ENCODE measurements at places on chromosomes 4 and X.

GRCh38 chr4:99437723-99438404, 2.7 kb upstream of the ADH7 start:
- DNase-seq, result no peak

DNA sequence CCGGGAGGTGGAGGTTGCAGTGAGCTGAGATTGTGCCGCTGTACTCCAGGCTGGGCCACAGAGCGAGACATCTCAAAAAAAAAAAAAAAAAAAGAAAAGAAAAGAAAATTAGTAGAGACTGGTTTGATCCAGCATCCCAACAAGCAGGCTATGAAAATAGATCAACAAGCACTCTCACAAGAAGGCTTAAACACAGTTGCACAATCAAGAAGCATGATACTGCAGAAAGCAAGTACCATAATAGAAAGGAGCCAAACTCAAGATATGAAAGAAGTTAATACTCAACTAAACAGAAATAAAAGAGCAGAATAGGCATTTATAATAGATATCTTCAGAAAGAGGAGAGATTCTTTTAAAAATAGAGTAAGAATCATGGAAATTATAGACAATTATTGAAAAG, 10.6 kb downstream of the TLR6 start:
- no peak for DNase-seq

GRCh38 chrX:139647597-139647996, 60.4 kb downstream of the MCF2 start:
- no peak for DNase-seq

GRCh38 chr4:1259966-1260365, 11.0 kb upstream of the CTBP1 start:
- no peak for DNase-seq

DNA sequence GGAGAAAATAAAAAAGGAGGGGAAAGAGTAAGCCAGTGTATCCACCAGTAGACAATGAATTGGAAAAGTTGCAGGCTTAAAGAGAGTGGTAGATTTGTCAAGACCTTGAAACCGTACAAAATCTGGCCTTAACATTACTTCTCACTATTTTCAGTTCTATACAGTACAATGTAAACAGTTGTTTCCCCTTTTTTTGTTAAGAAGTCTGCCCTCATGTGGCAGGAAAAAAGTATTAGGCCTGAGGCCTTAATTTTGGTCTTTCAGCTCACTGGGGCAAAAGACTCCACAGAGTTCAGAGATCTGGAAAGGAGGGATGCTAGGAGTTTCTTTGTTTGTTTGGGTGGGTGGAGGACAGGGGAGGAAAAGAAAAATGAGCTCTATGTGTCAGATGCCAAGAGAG, 92.8 kb upstream of the CCDC160 start:
- DNase-seq, result no peak

DNA sequence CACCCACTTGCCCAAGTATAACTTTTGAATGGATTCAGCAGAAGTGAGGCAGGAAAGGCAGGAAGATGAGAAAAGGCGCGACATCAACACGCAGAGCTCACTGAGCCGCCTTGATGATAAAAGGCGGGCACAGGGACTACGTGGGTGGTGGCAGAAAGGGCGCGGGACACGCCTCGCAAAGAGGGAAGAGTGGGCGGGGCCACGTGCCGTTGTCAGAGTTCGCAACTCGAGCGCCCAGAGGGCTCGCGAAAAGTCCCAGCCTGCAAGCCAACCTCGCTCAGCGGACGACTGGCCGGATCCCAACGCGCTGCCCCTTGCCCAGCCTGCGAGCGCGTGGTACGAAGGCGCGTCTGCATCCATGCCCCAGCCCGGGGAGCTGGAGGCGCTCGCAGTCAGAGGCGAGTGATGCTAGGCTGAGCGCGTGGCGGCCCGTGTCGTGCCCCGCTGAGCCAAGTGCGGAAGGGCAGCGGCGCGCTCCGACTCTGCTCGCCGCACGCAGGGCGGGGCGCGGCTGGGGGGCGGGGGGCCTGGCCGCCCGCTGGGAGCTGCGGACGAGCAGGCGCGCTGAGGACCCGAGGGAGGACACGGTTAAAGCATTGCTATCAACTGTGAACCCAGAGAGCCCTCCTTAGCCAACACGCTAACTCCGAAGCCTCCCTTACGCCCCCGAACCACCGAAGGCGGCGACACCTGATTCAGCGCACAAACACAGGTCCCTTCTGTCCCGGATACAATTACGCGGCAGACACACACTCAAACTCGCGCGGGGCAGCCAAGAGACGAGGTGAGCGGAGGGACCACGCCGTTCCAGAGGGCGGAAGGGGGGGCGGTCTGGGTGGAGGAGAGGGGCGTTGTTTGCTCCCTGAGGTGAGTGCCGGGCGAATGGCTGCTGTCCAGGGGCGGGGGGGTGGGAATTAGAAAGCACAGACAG, at the start of gene UGT8:
Gene UGT8 (plus strand): TSS at position 617 of the 931 bp plus-strand sequence. CDS start 24,074 bp downstream, outside the sequence.
- DNase-seq, result no peak

DNA sequence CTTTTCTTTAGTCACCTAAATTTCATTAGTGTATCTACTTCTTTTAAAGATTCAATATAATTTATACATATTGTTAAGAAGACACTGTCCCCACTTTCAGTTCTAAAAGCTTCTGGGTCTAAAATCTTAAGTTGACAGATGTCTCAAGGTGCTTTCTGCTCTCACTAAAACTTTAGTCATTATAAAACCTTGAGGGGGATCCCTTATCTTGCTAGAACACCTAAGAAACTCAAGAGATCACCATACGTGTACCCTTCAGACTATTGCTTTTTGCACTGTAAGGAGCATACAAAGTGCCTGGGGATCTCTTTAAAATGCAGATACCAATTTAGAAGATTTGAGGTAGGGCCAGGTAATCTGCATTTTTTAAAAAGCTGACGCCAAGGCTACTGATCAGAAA, 30.1 kb downstream of the CYBB start:
- DNase-seq, result no peak

- DNase-seq, result no peak
Measured at GRCh38 chr4:3858046-3858730, 92.0 kb downstream of the ADRA2C start.

DNA sequence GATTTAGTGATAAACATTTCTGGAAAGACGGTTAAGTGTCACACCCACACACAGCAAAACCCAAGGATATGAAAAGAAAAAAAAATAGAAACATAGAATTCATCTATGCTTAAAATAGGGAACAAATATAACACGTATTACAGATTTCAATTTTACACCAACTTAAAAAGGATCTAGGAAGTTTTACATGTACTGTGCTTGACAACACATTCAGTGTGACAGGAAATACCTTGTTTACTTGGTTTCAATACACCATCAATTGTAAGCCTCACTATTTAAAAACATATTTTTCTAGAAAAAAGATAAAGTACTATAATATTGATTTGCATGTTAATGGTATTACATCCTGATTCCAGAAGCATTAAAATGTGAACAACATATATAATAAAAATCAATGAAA, 77.0 kb upstream of the SPRY1 start:
- no peak for DNase-seq

DNA sequence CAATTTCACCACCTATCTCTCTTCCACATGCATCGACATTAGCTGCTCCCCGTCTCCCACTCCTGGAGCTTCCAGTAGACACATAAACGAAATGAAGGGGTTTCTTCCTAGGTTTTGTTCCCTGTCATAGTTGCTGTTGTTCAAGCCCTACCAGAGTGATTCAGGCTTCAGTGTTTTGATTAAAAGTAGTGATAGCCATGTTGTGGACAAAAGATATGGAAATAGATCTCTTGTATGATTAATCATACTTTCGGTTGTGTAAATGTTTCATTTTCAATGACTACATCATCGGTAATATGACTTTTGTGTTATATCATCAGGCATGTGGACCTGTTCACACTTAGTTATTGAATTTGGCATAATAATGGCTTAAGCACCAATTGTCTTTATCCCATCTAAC, 96.5 kb upstream of the KLF3 start:
- no peak for DNase-seq

DNA sequence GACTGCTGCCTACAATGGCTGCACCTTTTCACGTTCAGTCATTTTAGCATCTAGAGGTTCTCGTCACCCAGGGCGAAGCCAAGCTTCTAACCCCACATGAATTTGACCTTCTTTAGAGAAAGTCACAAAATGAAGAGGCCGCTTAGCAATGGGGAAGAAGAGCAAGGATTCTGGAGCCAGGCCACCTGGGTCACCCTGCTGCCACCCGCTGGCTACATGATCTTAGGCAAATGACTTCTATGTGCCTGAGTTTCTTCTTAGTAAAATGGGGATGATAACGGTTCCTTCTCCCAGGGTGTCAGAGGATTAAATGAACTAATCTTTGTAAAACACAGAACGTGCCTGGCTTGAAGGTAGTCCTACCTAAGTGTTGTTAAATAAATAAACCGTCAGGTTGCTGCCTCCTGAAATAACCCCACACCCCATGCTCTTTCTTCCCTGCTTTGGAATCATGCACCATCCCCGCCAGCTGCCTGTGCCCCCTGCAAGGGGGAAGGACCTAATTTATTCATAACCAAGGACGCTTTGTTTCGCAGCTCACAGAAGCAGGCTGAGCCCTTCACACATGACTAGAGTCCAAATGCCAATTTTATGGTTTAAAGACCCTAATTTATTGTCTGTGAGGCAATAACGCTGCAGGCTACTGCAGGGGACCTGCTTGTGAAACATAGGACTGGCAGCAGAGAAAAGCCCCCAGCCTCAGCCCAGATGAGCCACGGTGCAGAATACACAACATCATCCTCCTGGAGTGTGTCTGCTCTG, 28.6 kb upstream of the NSG1 start:
- no peak for DNase-seq

GRCh38 chr4:57631147-57631546, 521.0 kb upstream of the IGFBP7 start:
- DNase-seq, result no peak

- no peak for DNase-seq
Measured at GRCh38 chrX:124665621-124666400, 319.4 kb downstream of the SH2D1A start.

DNA sequence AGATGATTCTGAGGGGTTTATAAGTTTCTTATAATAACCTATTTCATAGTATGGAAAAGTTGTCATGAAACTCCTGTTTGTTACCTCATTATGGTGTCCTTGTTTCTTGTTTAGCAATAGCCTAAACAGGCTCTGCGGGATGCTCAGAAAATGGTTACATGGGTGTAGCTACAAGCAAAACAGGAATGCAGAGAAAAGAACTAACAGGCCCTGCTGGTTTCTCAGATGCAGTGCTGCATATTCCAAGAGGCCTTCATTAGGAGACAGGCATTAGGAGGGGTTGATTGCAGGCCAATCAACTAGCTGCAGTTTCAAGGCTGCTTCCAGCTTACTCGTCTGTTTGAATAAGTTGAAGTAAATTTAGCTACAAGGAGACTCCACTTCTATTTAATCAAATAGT, 37.6 kb upstream of the HPGD start:
- no peak for DNase-seq

DNA sequence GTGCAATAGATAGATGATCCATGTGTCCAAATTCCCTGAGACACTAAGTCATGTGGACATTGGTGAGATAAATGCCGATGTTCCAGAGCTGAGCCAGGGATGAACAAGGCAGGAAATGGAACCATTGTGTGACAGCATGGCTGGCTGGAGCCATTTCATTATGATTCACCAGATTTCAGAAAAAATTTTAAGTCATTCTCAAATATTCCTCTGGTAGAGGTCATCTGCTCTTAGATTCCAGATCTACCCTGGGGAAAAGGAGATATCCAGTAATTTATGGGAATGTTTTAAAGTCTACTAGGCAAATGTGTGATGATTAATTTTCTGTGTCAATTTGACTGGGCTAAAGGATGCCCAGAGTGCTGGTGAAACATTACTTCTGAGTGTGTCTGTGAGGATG, 287.3 kb downstream of the STK32B start:
- no peak for DNase-seq

GRCh38 chr4:109998867-109999584, 86.3 kb downstream of the EGF start:
- no peak for DNase-seq

DNA sequence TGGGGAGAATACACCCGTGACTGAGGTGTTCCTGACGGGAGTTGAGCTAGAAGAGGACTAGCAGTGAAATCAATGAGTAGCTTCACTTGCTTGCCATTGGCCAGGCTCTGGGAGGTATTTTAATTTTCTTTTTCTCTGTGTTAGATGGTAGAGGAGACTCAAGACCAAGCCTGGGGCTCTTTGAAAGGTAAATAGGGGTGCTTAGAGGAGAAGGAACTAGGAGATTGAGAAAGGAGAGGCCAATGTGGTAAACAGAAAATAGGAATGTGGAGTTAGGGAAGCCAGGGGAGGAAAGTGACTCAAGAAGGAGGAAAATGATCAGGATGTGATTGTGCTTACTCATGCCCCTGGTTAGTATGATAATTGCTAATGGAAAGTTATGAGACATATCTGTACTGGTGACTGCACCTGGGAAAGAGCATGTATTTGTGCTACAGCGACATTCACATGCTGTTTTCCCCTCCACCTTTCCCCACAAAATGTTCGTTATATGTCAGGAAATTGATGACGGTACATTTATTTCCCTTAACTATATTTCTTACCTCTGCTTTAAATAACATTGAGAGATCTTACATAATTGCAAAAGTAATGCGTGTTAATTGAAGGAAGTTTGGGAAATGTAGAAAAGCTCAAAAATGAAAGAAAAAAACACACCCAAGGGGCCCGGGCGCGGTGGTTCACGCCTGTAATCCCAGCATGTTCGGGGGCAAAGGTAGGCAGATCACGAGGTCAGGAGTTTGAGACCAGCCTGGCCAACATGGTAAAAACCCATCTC, 16.9 kb upstream of the LRBA start:
- no peak for DNase-seq

- no peak for DNase-seq
Measured at GRCh38 chr4:33467291-33467690, 2747.1 kb downstream of the PCDH7 start.

- no peak for DNase-seq
Measured at GRCh38 chrX:44228621-44229020, 114.9 kb downstream of the EFHC2 start.

DNA sequence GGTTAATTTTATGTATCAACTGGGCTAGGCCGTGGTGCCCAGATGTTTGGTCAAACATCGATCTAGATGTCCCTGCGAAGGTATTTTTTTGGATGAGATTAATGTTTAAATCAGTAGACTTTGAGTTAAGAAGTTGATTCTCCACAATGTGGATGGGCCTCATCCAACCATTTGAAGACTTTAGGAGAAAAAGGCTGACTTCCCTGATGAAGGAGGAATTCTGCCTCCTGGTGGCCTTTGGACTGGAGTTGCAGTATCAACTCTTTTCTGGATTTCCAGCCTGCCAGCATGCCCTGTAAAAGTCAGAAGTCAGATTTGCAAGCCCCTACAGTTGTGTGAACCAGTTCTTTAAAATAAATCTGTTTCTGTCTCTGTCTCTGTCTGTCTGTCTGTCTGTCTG, 91.4 kb downstream of the STK32B start:
- DNase-seq, result no peak

GRCh38 chrX:37967714-37968113, 38.6 kb upstream of the SYTL5 start:
- no peak for DNase-seq

DNA sequence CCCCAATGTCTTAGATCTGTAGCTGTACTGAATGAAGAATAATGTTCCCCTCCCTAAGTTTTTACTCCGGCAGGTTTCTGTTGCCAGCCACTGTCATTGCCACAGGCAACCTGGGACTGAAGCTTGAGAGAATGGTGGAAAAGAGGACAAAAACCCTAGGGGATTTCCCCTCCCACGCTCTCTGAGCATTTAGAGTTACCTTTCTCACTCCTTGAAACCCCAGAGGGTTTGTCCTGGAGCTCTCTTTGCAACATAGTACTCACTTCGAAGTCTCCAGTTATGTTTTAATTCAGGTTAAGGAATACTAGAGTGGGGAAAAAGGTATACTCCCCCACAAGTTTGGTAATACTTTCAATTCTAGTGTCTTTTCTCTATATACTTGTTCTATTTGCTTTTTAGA, 31.5 kb downstream of the F8 start:
- DNase-seq, result no peak
